ENCODE measurements at places on chromosomes 16 and 17. TPM values are rescaled to one million over a fixed set of nuclear protein-coding genes. Genes with fewer than 3 reads are reported as not detected.
A peak's percentile ranks its signal among the peaks of the same experiment; 100 is the strongest.

DNA sequence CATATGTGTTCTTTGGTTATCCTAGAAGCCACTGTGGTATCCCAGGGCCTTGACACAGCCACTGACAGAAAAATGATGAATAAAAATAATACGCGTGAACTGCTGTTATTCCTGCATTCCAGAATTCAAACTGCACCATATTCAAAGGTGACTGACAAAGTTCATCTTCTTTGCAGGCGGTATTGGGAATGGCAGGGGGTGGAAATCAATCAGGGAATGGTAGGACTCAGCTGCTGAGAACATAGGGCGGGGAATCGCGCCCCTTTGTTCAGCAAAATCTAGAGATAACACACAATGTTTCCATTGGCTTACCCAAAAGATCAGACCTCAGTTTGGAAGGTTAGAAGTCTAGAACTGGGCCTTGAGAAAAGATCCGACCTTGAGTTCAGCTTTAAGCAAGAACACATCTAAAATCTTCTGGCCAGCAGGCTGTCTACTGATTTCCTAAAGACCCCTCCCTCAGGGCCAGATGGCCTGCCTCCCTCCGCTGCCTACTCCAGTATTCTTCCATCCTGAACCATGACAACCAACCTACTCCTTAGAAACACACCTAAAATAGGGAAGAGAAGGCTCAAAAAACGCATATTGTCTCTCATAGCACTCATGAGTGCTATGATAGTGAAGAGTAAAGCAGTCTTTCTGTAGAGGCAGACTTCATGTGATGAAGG, 34.1 kb downstream of the CDK5R1 start:
- no peak for DNase-seq

GRCh38 chr16:55835581-55835980, 2.7 kb upstream of the CES1 start:
- no peak for DNase-seq

DNA sequence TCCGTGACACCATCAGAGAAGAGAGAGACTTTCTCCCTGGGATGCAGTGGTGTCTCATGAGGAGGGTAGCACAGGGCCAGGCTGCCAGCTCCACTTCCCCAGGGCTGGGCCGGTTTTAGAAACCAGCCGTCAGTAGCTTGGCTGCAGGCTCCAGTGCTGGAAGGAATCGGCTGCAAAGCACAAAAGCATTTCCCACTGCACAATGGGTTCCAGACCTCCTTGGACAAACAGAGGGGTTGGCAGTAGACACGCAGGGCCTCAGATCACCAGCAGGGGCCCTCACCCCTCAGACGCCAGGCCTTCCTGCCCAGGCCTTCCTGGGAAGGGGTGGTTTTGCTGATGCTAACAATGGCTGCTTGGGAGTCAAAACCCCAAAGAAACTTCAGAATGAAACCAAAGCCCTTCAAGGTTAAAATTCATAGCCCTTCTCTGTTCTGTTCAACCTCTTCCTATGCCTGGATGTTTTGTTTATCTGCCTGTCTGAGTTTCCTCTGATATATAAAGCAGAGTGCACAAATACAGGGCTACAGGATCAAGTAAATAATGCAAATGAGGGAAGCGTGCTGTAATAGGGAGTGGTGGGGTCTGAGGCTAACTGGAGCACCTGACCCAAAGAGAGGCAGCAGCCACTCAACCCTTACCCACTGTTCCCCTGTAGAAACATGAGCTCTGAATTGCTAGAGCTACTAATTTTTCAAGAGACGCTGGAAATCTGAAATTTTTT, 26.2 kb downstream of the TEKT5 start:
- no peak for DNase-seq

GRCh38 chr17:68701046-68701445, 99.9 kb upstream of the FAM20A start:
- DNase-seq = no peak

GRCh38 chr17:8273884-8274444, 14.5 kb upstream of the RANGRF start:
- no peak for DNase-seq

- DNase-seq = no peak
These were observed 16.3 kb downstream of the SCPEP1 start for GRCh38 chr17:56994009-56994792.

DNA sequence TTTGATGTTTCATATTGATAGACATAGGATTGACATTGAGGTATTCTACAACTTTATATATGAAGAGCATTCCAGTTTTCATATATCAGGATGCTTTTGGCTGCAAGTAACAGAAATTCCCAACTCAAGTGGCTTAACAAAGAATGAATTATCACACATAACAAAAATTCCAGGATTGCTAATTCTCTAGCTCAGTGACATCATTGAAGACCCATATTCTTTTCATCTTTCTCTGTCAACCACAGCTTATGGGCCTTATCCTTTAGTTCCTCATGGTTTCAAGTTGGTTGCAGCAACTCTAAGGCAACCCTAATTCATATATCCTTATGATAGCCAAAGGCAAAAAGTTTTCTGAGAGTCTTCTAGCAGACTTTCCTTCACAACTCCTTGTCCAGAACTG, 91.5 kb upstream of the HAS3 start:
- no peak for DNase-seq

DNA sequence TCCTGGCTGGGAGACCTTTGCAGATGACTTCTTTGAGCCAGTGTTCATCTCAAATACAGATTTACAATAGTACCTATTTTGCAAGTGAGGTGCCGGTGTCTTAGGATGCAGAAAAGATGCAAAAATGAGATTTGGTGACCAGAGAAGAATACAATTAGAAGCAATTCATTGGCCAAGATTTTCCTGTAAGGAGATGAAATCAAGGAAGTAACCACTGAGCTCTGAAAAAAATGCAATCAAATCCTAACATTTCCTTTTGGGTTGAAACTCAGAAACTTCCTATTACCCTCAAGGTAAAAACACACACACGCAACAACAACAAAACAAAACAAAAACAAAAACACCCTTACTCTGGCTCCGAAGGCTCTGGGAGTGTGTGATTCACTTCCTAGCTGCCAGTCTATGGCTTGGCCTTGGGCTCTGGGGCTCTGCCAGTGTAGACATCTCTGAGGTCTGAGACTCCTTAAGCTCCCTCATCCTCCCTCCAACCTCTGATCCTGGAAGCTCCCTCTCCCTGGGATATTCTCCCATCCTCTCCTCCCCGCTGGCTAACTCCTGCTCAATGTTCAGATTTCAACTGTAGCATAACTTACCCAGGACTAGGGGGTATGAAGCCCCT, 16.8 kb upstream of the MT4 start:
- no peak for DNase-seq

DNA sequence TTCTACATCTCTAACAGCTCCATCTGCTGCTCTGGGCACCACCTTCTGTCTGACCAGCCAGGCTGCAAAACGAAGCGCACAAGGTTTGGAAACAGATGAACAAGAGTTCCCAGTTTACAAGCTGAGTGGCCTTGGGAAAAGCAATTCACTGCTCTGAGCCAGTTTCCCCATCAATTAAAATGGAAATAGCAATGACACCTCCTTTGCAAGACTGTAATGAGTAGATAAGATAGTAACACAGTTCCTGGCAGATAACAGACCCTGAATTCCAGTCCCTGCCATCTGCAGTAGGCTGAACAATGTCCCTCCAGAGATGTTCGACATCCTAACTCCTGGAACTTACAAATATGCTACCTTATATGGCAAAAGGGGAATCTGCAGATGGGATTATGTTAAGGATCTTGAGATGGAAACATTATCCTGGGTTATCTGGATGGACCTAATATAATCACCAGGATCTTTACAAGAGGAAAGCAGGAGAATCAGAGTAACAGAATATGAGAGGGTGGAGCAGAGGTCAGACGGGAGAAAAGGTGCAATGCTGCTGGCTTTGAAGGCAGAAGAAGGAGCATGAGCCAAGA, 27.9 kb downstream of the CPPED1 start:
- DNase-seq = no peak

- no peak for DNase-seq
These were observed 70.0 kb downstream of the CYTH1 start for GRCh38 chr17:78712043-78712442.

GRCh38 chr16:27849621-27850020, 213.9 kb downstream of the GSG1L start:
- no peak for DNase-seq

- DNase-seq = peak; percentile 46
These were observed at the start of gene CDH11 for GRCh38 chr16:65121870-65122723. Gene CDH11, minus strand, starts transcription at chr16:65122063. Its CDS starts 117,194 bp downstream, at chr16:65004869.

DNA sequence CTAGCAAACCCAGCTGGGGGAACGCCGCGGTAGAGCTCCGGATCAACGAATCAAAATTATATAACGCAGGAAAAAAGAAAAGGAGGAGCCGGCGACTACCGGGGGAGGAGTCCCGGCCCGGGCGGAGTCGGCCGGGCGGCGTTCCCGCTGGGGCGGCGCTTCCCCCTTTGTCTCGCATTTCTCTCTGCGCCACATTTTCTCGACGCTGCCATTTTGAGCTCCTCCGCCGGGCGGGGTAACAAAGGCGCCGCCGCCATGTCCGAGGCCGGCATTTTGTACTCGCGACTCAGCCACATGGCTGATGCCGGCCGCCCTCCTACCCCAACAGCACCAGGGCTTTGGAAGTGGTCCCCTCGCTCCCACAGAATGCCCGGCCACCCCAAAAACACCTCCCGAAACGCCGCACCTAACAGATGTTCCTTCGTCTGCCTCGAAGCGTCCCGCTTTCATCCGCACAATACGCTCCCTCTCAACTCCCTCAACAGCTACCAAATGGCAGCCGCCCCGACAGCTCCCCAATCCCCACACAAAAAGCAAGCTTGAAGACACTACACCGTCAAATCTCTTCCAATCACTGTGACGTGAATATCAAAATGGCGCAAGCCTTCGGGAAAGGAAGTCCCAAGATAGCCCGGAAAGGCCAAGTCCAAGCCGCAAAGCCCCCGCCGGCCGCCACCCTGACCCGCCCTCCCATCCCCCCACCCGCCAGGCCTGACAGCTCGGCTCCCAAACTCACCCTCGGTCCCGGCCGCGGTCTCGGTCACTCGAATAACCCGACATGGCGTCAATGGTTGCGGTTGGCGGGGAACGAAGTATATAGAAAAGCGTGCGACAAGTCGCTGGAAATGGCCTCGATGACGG, 519 bp downstream of the DDX5 start:
- peak; percentile 91 for DNase-seq

GRCh38 chr16:28495098-28495793, 803 bp downstream of the APOBR start:
- peak; percentile 26 for DNase-seq

GRCh38 chr16:75483222-75483621, 12.0 kb downstream of the CHST6 start:
- DNase-seq = no peak

- DNase-seq = no peak
These were observed 225.8 kb downstream of the IRX3 start for GRCh38 chr16:54060599-54061421.

DNA sequence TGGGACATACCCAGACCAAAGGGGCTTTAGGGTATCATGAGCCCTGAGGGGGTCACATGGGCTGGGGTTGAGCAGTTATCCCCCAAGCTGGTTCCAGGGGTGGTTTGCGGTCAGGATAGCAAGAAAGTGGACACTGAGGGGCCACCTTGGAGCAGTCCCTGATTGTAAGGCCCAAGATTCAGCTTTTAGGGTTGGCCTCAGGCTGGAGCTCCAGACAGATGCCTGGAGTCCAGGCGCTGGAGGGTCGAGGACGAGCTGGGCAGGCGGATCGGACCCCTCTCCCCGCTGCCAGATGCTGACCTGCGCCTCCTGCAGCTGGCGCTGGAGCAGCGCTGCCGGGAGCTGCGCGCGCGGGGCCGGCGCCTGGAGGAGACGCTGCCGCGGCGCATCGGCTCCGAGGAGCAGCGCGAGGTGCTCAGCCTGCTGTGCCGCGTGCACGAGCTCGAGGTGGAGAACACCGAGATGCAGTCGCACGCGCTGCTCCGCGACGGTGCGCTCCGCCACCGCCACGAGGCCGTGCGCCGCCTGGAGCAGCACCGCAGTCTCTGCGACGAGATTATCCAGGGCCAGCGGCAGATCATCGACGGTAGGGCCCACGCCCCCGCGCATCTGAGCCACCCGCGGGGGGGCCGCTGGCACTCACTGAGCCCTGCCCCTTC, 10.0 kb downstream of the BTBD17 start:
- no peak for DNase-seq

GRCh38 chr17:81310949-81311550, 15.9 kb upstream of the SLC38A10 start:
- no peak for DNase-seq

DNA sequence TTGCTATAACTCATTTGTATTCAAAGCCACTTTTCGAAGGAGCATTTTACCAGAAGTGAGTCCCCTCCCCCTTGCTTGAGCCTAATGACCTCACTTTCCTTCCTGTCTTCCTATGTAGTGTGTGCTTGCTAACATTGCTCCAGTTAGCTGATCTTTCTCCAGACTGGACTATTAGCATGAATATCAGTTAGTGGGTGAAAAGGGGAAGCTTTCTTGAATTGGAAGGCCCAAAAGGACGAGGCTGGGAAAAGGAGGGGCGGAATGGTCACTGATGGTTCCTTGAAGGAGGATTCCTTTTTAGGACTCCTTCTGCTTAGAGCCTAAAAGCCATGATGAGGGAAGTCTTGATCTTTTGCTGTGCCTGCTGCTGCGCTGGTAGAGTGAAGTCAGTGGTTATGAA, 11.9 kb downstream of the MAP3K3 start:
- DNase-seq = no peak

GRCh38 chr17:56038131-56038530, 115.1 kb upstream of the ANKFN1 start:
- DNase-seq = no peak

DNA sequence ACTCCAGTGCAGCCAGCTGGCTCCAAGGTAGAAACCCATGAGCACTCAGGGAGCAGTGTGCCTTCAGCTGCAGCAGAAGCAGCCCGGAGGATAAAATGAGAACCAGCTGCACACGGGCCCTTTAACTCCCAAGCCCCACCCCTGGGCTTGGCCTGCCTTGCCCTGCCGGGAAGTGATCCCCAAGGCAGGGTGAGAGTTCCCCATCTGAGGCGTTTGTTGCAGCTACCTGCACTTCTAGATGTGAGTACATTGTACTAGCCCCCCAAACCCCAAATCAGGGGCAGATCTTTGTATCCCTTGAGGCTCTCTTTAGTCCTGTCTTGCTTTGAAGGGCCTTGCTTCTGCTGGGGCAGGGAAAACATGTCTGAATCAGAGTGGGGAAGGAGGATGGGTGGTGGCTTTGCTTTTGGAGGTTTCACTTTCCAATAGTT, at the start of gene MVP:
Gene MVP (plus strand): TSS at position 192 of the 431 bp plus-strand sequence. CDS start 10,088 bp downstream, outside the sequence.
- DNase-seq = no peak

- DNase-seq = peak; percentile 83
These were observed 9.3 kb downstream of the PDE6G start for GRCh38 chr17:81646869-81647600.

- DNase-seq = no peak
These were observed 6.0 kb downstream of the FHOD1 start for GRCh38 chr16:67241008-67241900.

- no peak for DNase-seq
These were observed 1034.0 kb upstream of the EEF2KMT start for GRCh38 chr16:6131526-6132050.

- DNase-seq = no peak
These were observed 16.1 kb downstream of the KCNJ12 start for GRCh38 chr17:21392266-21392665.

Gene INCA1
- 0.27 TPM for total RNA-seq

Gene ADORA2B
- 8.4 TPM for total RNA-seq

Gene WFIKKN1
- total RNA-seq = 0.54 TPM

Gene TP53I13
- 11.7 TPM for total RNA-seq

Gene ACSM2A
- not detected for total RNA-seq

Gene CCDC200
- total RNA-seq = not detected

Gene AHSP
- total RNA-seq = 10.1 TPM

Gene TNP2
- total RNA-seq = not detected

Gene KAT2A
- total RNA-seq = 13.6 TPM

Gene TPSAB1
- total RNA-seq = 0.27 TPM

Gene ABCC11
- 0.54 TPM for total RNA-seq

Gene MYO19
- 50.4 TPM for total RNA-seq

Gene MYO15B
- 28.0 TPM for total RNA-seq

Gene RHBDL1
- total RNA-seq = 2.7 TPM

Gene SAMD14
- total RNA-seq = 26.2 TPM

Gene KCNH6
- 0.27 TPM for total RNA-seq

Gene NTN3
- total RNA-seq = 2.5 TPM

Data from cerebellum (tissue), 4 donors.